ENCODE measurements at places on chromosomes 5 and 9. TPM values are rescaled to one million over a fixed set of nuclear protein-coding genes. Genes with fewer than 3 reads are reported as not detected.

SLC6A19 gene
- not detected for total RNA-seq

CD14 gene
- not detected for total RNA-seq

DNA sequence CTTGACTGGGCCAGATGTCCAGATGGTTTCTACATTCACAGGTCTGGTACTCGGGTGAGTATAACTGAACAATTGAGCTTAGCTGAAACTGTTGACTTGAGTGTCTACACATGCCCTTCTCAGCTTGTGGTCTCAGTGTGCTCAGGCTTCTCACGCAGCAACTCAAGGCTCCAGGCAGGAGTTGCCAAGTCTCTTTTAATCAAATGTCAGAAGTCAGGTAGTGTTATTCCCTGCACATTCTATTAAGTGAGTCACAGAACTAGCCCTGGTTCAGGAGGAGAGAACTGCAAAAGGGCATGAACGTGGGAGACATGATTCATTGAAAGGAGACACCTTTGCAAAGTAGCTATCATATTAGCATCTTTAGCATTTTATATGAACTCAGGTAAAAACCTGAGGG, 199.3 kb upstream of the ACTBL2 start:
- no peak for DNase-seq

GRCh38 chr5:29017501-29017900, 1979.1 kb upstream of the CDH9 start:
- no peak for DNase-seq

GRCh38 chr5:180487556-180487955, 6.6 kb upstream of the CNOT6 start:
- no peak for DNase-seq

GRCh38 chr5:98468188-98468869, 305.1 kb upstream of the RGMB start:
- no peak for DNase-seq

DNA sequence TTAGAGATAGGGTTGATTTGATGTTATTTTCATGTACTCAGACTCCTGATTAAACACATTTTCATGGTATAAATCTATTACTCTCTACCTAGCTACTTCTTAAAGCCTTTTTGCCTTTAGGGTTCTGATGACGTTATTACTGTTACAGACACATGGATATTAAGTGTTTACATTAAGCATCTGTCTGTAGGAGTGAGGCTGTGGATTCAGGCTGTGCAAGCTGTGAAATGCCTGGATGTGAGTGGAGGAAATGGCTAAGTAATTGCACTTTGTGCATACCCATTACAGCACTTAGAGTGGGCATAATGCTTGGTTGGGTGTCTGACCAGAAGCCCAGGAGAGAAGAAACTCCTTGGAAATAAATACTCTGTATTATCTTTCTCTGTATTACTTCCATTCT, 186.8 kb downstream of the SNX18 start:
- no peak for DNase-seq

DNA sequence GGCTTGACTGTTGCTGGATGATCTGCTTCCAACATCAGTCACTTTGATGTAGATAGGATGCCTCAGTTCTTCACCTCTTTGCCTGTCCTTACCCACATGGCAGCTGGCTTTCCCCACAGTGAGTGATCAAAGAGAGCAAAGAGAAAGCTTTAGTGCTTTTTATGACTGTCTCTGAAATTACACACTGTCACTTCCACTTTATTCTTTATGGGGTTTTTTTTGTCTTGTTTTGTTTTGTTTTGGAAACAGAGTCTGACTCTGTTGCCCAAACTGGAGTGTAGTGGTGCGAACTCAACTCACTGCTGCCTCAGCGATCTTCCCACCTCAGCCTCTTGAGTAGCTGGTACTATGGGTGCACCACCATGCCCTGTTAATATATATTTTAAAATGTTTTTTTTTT, 32.4 kb upstream of the C5orf24 start:
- no peak for DNase-seq

Data from glomerular endothelial cell (primary cell).